ENCODE measurements at places on chromosomes 7 and 10.

- no peak for DNase-seq
These were observed 18.6 kb downstream of the RPP30 start for GRCh38 chr10:90890347-90890746.

DNA sequence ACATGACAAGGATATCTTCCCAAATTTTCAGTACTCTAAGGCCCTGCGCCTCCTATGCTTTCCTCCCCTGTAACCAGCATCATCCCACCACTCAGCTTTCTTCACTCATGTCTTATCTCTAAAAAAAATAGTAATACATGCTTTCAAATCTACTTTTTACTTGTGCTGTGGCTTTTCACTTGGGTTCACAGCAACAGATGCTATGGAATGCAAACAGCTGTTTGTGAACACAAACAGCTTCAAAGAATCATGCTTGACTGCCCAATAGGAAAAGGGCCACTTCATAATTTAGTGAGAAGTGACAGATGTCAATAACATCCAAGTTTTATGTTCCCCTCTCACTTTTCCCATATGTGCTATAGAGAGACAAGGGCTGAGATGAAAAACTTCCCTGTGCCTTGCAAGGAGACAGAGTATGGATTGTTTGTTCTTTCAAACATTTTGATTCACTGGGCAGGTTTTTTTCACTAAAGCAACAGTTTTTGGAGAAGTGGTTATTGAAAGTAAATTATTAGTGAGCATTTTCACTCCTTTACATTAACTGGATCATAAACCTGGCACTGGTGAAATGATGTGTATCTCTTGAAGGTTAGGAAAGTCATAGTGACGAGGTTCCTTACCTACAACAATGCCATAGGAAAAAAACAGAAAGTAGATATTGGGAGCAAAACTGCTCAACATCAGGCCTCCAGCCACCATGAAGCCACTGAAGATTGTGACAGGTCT, 37.3 kb downstream of the SLC16A9 start:
- no peak for DNase-seq

DNA sequence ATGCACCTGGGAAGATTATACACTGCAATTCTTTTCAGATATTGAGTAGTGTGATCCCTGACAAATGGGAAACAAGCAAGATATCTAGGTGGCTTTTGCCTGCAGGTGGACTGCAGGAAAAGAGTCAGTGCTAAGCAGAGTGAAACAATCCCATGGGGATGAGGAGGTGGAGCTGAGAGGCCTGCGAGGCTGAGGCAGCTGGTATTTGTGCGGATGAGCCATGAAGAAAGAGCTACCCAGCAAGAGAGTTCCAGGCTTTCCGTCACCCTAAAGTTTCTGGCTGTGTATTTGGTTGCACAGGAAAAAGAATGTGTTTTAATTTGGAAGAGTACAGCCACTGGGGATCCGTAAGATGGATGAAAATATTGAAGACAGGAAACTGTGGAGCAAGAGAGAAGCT, 714.1 kb upstream of the COBL start:
- DNase-seq: no peak

DNA sequence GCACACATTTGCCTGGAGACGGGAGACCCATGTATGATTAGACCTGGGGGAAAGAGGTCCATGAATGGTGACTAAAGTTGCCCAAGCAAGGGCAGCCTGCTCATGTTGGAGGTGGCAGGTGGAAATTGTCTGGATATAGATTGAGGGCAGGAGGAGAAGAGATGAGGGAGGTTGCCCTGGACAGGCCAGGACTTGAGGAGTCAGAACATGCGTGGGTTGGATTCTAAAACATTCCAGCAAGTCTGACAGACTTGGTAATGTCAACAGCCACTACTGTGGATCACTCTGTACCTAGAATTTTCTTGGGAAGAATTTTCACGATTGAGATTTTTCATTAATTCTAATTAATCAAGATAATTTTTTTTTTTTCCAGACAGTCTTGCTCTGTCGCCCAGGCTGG, 19.1 kb upstream of the SVOPL start:
- DNase-seq: no peak

GRCh38 chr7:18179093-18179492, 151.4 kb upstream of the PRPS1L1 start:
- DNase-seq: no peak

- DNase-seq: no peak
These were observed 44.0 kb upstream of the FAM133B start for GRCh38 chr7:92634205-92634604.

- DNase-seq: no peak
These were observed 11.6 kb upstream of the MNX1 start for GRCh38 chr7:157021871-157022680.

DNA sequence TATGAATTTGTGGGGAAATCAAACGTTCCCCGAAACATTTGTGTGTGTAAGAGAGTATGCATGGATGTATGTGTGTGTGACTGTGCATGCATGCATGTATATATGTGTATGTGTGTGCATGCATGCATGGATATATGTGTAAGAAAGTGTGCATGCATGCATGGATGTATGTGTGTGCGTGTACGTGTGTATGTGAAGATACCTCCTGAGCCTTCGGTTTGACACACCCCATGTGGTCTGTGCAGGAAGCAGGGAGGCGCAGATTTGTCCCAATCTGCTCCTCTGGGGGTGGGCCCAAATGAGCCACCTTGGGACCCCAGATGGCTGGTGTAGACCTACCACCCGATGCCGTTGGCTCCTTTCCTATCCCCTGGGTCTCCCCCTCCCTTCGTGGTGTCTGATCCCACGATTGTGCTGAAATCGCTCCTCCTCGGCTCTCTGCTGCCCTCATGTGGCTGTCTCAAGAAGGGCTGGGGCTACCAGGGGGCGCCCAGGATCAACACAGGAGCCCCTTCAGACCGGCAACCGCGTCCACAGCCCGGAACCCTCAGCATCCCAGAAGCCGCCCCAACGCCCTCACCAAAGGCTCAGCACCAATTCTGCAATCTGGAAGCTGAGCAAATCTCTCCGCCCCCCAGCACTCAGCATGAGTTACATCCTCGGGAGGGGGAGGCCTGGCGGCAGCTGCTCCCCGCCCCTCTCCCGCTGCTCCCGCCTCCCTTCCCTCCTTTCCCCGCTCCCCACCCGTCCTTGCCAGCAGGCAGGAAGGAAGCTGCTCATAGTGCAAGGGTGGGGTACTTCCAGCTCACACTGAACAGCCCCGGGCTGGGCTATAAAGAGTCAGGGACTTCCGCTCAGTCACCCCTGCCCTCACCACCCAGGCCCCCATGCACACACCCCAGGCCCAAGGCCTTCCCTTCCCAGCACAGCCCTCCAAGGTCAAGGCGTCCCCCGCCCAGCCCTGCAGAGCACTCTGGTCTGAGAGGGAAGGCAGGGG, 2.3 kb upstream of the NOS3 start:
- DNase-seq: no peak

GRCh38 chr10:86693721-86694369, 25.5 kb downstream of the LDB3 start:
- peak; percentile 19 for DNase-seq

DNA sequence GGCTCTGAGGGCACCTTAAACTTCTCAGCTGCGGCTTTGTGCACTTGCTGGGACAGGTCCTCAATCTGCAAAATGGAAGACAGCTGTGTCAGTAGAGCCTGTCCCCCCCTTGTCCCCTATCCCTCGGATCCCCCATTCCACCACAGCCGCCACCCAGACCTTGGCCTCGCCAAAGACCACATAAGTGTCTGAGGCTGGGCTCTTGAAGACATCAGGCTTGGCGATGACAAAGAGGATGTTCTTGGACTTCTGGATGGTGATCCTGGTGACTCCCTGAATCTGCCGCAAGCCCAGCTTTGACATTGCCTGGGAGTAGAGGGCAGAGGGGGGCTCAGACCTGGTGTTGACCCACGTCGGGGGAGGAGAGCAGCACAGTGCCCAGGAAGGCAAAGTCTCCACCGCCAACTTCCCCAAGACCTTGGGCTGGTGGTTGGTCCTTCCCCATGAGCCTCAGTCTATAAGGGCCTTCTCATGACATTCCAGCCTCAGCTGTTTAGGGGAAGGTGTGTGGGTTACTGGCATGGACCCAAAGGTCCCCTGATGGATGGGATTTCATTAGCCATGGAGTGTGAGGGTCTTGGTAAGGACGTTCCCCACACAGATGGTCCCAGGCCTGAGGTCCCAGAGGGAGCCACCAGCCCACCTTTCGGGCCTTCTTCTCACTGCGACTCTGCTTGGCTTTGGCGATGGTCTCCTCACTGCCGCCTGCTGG, 7.7 kb downstream of the NACAD start:
- DNase-seq: no peak

- DNase-seq: no peak
These were observed 27.7 kb upstream of the DNAAF5 start for GRCh38 chr7:698515-699475.

- peak; percentile 35 for DNase-seq
These were observed 6.9 kb downstream of the ATP5MF start for GRCh38 chr7:99459087-99459486.

- no peak for DNase-seq
These were observed 131.0 kb downstream of the ST7 start for GRCh38 chr7:117084286-117084685.

DNA sequence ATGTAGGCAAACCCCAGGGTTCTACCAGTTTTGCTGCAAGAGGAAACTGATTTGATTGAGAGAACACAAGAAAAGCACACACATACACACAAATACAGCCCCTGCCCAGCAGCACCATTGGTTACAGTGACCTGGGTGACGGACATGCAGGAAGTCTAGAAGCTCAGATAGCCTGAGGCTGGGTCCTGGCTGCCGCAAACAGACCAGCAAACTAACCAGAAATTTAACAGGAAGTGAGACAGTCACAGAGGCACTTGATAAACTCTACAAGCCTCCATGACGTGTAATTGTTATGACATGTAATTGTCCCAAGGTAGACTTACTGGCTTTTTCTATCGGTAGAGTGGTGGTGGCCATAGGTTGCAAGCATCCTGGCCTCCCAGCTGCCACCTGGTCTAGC, 58.9 kb downstream of the PRKAR2B start:
- DNase-seq: no peak

GRCh38 chr10:79638318-79638717, 27.6 kb downstream of the SFTPA1 start:
- DNase-seq: no peak

DNA sequence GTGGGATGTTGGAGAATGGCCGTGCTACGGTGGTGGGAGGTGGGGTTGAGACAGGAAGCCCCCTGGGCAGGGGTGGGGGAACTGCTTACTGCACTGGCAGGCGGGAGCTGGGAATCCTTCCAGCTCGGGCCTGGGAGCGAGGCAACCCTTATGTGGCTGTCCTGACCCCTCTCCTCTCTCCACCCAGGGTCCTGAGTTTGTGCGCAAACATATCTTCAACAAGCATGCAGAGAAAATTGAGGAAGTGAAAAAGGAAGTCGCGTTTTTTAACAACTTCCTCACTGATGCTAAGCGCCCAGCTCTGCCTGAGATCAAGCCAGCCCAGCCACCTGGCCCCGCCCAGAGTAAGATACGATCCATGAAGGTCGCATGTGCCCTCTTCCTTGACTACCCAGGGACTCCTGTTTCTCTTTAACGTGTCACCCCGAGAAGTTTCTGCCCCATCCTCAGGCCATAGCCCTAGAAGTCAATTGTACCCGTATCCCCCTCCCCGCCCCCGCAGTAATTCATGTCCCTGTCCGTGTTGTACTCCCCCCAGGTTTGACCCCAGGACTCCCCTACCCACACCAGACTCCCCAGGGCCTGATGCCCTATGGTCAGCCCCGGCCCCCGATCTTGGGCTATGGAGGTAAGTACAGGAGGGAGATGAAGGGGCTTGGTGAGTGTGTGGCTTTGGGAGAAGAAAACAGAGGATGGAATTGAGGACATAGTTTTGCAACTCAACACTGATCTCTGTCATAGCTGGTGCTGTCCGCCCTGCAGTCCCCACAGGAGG, 1.8 kb downstream of the UFSP1 start:
- no peak for DNase-seq

DNA sequence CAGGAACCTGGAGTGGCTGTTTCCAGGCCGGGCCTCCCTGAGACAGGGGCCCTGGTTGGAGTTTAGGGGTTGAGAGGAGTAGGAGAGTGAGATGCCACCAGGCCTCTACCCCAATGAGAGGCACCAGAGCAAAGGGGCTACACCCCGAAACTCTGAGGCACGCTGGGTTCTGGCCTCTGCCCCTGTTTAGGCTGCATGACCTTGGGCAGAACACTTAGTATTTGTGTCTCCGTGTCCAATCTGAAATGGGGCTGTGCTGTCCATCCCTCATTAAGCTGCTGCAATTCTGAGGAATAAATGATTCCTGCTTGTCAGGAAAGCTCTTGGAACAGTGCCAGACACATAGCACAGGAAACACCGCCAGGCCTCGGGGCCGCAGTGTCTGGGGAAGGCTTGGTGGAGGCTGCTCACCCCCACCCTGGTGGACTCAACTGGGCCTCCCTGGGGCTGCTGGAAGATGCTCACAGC, 40.5 kb upstream of the SAMD8 start:
- DNase-seq: no peak

DNA sequence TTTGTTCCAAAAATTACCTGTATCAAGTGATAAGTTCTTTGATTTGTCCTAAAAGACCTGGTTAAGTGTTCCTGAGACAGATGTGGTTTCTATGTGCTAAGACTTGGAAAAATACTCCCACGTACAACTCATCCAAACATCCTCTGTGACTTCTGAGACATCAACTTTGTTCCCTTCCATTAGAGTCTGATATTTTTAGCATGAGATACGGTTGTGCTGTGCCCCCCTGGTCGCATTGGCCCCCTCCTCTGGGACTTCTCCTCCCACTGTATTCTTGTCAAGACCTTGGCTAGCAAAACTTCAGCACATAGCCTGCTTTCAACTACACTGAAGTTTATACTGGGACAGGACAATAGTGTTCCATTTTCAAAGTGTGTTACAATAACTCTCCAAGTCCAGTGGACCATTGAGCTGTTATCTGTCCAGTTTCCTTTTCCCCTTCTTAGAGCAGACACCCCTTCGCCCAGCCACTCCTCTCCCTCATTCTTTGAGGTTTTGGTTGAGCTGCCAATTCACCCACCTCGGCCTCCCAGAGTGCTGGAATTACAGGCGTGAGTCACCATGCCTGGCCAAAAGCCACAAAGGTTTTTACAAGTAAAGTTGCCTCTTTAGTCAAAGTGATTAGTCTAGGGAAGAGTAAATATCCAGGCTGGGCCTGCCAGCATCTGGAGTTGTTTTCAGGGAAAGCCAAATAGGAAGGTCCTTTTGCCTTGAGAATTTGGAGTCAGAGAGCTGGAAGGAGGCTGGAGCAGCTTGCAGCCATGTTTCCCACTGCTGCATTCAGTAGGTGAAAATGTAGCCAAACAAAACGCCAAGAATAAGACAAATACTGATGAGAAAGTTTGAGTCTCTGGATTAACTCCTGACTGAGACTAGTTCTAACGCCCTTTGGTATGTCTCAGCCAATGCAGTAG, 17.8 kb upstream of the PDLIM1 start:
- peak; percentile 68 for DNase-seq
